CD4-positive, CD25-positive, alpha-beta regulatory T cell (primary cell): ENCODE measurements at places on chromosomes 1 and 21. TPM values are rescaled to one million over a fixed set of nuclear protein-coding genes. Genes with fewer than 3 reads are reported as not detected.

Gene PROK1
- not detected for total RNA-seq

GRCh38 chr1:9852004-9852403 is 28.2 kb upstream of the CLSTN1 start:
- no peak for DNase-seq

Gene CASZ1
- 55.1 TPM for total RNA-seq

Gene S1PR1
- total RNA-seq = 191 TPM

Gene MYBPHL
- total RNA-seq = not detected

DNA sequence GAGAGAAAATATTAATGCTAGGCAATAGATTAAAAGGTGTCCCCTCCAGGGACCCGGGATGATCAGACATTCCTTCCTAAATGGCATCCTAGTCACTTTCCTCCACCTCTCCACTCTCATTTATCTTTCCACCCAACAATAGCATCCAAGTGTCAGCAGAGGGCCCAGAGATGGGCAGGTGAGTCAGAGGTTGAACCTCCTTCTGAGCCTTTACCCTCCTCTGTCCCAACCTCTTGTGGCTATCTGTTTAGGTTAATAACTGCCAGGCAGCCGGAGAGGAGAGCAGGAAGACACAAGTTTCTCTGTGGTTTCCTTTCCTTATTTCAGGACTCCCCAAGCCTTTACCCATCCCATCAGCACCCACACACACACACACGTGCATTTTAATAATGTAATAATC is 4.1 kb downstream of the GJA5 start:
- no peak for DNase-seq

Gene FCAMR
- total RNA-seq = not detected

DNA sequence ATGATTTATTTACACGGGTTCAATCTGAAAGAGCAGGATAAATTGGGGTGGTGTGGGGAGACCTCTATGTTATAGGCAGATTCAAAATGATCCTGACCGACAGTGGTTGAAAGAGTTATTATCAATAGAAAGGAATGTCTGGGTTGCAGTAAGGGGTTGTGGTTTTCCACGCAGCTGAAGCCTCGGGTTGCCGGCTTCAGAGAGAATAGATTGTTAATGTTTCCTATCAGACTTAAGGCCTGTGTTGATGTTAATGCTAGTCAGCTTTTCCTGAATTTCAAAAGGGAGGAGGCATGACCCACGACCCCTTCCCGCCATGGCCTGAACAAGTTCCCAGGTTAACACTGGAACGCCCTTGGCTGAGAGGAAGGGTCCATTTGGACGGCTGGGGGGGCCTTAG is 2.2 kb upstream of the UBE2J2 start:
- no peak for DNase-seq

- DNase-seq = no peak
Measured at GRCh38 chr1:30200161-30200560, 523.2 kb downstream of the MATN1 start.

GRCh38 chr1:115624859-115625258 is 16.9 kb upstream of the VANGL1 start:
- DNase-seq = no peak

DNA sequence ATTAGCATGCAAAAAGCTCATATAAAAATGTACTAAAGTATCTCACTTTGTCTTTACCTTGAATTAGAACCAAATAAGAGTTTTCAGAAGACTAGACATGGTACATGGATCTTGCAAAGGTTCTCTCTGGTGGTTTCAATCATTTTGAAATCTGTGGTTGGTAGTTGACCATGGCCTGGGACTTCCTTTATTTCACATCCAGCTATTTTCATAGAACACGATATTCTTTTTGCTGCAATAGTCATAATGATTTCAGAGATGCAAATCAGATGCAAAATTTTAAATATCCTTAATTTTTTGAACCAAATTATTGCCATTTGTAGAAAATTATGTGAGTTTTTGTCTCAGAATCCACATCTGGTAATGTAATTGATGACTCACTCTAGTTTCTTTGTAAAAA is 375.1 kb upstream of the ZP4 start:
- no peak for DNase-seq

Gene TAS1R1
- not detected for total RNA-seq

Gene SYPL2
- total RNA-seq = not detected

DNA sequence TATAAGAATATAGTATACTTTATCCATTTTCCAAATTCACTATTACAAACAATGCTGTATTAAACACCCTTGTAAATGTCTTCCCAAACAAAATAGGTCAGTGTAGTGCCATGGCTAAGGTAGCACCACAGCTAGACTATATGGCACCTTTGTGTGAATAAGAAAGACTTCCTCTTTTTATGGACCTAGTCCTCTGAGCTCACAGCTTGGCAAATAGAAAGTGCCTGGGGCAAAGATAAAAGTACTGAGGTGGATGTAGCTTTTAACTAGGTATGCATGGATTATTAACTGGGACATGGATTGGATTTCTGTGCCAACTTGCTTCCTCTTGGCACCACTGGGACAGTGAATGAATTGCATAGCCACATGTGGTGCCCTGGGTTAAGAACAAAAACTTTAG is 25.0 kb downstream of the HRNR start:
- no peak for DNase-seq

DNA sequence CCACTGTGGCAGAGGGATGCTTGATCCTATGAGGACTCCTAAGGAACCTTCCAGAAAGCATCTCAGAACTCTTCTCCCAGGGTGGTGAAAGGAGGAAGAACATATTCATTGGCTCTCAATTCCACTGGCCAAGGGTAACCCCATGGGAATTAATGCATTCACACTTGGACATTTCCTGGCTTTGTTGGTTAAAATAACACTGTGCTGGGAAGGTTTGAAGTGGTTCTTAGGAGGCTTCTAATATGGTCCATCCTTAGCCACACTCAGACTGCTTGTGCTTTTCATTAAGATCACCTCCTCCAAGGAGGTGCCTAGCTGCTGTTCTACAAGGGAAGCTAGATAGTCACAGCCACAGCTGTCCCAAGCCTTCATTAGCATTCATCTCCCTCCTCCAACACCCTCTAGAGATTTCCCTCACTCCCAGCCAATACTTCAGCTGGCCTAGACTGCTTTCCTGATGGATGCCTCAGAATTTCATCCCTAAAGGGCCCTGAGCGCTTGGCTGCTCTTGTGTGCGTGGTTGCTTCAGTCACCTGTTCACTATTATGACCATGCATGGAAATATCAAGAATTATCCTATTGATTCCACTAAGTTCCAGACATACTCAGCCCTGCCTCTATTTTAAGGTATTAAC is 544.4 kb downstream of the PLPP3 start:
- DNase-seq = no peak

DNA sequence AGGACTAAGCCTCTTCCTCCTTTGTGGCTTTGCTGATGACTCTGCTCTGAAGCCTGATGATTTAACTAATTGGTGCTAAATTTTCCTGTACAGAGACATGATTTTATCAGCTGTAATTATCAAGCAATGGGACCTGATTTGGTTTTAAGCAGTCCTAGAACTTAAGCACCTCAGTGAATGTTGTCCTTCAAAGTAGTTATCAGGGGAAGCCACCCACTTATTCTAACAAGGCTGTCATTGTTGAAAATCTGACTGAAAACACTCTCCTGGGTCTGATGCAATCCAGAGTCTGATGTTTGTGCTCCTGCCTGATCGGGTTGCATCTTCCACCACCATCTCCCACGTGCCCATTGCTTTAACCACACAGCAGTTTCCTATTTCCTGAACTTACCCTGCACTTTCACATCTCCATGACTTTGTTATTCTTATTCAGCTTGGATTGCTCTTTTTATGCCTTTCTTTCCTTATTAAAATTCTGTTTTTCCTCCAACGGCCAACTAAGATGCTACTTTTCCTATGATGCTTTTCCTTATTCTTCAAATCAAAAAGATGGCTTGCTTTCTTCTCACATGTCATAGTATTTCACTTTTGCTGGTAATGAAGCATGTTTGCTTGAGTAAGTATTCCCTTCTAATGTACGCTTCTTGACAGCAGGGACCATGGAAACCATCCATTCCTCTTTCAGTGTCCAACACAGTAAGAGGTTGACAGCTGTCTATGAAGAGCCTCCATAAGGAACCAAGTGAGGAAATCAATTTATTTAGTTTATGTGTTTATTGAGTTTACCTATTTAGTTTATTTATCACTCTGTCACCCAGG is 55.0 kb downstream of the S1PR1 start:
- no peak for DNase-seq
